ENCODE measurements at places on chromosomes 4 and X.

DNA sequence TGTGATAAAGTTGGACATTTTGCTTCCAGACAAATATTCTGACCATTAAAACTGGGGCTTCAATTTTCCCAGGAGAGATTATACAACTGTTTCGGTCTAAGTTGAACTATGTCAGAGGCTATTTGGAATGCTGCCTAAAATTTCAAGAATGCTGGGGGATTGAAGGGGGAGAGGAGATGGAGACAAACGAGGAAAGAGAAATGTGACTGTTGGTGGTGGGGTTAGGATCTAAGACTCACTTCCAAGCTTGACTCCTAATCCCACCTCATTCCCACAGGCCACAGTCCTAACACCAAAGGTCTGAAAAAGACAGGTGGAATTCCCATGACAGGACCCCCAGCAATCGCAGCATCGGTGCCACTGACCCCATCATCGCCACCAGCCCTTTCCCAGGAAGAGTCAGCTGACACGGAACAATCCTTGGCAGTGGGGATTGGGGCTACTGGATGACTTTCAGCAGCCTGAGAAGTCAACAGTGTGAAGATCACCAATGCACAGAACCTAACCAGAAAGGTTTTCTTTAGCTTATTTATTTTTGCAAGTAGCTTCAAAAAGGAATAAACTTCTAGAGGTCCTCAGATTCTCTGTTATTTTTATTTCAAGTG, 74.0 kb upstream of the PRSS48 start:
- no peak for DNase-seq

DNA sequence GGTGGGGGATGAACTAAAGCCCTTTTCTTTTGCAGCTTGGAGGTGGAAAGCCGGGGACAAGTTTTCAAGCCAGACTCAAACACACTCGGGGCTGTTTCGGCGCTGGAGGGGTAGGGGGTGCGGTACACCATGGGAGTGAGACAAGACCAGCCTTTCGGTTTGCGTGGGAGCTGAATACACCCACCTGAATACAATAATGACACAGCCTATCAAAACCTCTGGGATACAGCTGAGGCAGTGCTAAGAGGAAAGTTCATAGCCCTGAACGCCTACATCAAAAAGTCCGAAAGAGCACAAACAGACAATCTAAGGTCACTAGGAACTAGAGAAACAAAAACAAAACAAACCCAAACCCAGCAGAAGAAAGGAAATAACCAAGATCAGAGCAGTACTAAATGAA, 163.3 kb downstream of the ATRX start:
- DNase-seq: no peak

DNA sequence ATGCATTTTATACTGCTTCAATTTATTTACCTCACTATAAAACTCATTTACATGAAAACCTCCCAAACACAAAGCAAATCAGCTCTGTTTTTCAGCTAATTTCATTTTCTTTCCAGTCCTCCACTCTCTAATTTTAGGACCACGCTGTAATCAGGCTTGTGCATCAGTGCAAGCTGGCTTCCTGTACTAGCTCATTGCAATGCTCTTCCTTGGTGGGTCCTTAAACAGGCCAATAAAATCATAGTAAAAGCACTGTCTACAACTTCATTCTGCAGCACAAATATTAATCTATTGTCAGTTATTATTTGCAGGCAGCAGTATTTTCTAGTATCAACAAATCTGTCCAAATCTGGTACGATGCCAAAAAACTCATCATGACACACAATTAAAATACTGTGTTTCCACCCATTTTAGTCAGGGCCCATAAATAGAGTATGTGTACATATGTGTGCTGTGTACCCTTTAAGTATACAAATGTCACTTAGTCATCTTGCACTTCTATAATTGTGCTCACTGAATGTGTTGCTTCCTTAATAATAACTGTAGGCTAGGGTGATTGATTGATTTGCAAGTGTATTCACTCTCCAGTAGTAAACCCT, 178.2 kb upstream of the HCCS start:
- no peak for DNase-seq

- no peak for DNase-seq
Observed at GRCh38 chr4:70110917-70111316, 43.1 kb upstream of the PRR27 start.

- DNase-seq: peak; percentile 98
Observed at GRCh38 chr4:37686373-37687193, at the start of gene RELL1. TSS of gene RELL1 (minus strand) at chr4:37686376. CDS start at chr4:37686287, 89 bp downstream.
